ENCODE measurements at places on chromosomes 2 and 18.

DNA sequence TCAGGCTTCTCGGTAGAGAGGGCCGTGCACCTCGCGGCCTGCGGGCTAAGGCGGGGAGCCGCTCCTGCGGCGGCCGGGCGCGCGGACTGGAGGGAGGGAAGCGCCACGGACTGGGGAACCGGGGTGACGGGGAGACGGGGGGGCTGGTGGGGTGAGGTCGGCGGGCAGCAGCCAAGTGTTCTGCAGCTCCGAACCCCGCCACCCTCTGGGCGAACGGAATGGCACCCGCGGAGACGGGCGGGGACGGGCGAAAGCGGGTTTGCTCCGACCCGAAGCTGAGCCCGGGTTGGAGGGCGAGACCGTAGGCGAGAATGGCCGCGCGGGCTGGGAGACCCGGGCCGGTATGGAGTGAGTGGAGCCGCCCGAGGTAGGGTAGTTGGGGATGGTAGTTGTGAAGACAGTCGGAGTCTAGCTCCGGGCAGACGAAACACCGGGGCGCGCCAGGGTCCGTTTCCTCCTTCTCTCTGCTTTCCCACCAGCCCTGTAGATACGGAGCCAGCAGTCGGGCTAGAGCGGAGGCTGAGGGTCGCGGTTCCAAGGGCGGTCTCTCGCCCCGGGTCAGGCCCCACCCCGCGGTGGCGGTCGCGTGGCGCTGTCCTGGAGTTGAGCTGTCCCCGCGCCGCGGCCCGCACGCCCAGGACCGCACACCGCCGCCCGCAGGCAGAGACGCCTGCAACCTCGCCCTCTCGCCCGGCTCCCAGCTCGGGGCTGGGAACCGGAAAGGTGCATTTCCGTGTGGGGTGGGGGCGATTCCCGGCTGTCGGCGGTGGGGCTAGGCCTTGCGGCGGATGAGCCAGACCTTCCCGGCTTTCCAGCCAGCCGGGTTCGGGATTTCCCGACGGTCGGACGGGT, 160.3 kb upstream of the SIX2 start:
- DNase-seq: peak; percentile 87

DNA sequence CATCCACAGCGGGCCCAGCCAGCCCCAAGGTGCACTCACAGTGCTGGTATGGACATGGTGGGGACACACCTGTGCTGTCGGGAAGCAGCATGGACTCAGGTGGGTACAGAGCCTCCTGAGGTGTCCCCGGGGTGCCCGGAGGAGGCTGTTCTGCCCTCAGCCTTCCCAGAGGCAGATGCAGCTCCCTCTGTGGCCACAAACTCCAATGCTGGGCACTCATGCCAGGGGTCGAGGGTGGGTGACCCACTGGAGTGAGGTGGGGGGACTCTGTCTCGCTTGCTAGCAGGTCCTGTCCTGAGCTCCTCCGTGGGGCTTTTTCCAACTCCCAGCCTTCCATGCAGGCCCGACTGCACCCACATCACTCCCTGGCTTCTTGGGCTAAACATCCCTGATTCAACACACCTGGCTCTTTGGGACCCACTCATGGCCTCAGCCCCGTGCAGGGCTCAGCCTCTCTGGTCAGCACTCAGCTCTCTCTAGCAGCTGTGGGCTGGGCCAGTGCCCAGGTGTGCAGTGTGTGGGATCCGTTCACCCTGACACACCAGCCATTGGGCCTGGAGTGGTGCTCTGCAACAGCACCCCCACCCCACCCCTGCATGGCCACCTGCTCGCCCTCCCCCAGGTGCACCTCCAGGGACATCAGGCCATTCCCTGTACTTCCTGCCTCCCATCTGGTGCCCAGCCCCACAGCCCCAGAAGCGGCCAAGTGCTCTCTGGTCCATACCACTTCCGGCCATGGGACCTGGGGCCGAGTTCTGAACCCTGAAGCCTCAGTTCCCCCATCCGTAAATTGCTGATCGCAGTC, 16.0 kb downstream of the RAMP1 start:
- no peak for DNase-seq

- no peak for DNase-seq
Measured at GRCh38 chr2:139079311-139079710, 299.1 kb upstream of the NXPH2 start.

- DNase-seq: peak; percentile 43
Measured at GRCh38 chr2:110874453-110875383, 142.3 kb downstream of the ACOXL start.

- DNase-seq: no peak
Measured at GRCh38 chr2:236073867-236074655, 94.1 kb downstream of the GBX2 start.

DNA sequence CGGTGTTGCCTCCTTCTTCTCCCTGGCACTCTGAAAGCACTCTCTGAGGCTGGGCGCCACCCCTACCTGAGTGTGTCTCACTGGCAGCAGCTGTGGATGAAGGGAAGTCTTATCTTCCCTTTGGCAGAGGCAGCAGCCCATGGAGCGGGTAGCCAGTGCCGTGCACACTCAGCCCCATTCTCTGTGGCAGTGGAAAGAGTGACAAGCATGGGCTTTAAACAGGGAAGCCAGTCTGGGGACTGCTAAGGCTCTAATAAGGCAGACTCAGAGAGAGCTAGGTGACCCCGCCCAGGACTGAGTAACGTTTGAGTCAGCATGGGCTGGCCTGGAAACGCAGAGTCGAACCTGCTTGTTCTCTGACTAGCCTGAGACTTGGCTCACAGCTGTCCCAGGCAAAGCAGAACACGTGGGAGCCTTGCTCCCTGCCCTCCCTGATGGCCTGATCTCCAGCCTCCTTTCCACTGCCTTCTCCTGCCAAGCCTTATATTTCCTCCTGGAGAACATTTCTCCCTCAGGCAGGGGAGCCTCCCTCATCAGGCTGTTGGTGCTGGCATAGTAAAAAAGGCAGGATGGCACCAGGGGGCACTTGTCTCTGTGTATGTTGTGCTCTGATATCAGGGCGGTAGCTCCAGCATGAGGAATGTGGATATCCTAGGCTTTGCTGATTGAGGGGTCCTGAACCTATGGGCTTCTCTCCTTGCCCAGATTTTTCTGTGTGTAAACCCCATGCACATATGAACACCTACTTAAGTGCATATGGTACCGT, 93.9 kb upstream of the LGALSL start:
- DNase-seq: no peak

GRCh38 chr18:75200605-75201280, 8.2 kb downstream of the PTGR3 start:
- no peak for DNase-seq

DNA sequence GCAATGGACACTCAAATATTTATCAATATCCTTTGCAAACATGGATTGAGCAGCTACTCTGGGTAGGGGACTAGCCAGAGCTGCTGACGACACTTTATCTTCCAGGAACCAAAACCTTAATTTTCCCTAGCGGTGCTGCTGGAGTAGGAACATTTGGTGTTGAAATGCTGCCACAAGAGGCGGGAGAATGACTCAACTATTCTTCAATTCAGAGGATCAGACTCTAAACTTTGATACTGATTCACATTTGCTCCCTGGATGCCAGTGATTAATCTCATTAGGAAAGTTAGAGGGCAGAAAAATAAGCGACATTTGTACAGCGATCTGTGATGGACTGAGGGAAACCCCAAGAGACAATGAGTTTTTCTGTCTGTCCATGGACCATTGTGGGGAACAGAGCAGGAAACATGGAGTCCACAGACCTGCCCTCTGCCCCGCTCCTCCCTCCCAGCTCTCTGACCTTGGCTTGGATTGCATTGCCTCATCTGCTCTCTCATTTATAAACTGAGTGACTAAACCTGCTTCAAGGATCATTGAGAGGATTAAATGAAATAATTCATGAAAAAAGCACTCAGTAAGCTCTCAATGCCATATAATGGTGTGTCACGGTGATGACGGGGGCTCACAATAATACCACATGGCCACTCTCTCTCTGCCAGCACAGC, 12.6 kb upstream of the EPB41L3 start:
- no peak for DNase-seq

DNA sequence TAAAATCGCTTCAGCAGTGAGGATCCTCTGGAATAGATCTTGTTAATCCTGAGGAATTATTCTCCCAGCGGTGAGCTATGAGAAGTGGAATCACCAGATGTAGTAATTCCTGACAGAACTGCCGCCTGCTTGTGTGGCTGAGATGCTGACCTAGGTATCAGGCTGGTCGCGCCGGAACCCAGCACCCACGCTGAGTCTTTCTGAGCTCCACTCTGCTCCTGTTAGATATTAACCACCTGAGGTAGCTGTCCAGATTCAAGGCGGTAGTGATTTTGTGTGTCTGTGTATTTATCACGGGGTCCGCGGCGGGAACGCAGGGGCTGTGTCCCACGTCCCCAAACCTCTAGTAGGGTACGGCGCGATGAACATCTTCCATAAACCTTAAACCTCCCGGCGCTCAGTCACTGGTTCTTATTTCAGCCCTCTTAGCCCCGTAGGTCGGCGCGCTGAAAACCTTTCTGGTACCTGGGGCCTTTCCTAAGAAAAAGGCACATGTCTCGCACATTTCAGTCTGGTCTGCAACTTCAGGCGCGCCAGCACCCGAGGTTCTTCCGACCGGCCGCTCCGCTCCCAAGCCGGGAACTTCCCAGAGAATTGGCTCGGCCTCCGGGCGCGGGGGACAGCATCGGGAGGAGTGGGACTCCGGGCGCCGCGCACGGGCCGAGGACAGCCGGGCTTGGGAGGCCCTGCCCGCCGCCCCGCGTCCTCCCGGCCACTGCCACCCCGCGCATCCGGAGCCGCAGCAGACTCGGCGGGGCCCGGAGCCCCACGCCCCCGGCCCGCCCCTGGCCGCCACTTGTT, 542 bp upstream of the CNNM3 start:
- DNase-seq: no peak

DNA sequence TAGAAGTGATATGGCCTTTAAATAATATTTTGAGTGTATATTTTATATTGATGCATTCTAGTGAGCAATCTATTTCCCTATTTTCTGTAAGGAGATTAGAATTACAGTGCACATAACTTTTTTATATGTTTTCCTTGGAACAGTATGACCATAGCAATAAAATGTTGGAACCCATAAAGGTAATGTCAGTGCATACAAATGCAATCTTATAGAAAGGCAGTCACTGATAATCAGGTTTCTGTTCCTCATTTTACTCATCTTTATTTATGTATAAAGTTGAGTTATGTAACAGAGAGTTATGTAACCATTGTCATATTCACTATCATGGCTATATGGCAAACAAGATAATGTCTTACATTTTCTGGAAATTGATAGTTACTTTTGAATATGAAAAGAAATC, 179.9 kb upstream of the NETO1 start:
- DNase-seq: no peak

DNA sequence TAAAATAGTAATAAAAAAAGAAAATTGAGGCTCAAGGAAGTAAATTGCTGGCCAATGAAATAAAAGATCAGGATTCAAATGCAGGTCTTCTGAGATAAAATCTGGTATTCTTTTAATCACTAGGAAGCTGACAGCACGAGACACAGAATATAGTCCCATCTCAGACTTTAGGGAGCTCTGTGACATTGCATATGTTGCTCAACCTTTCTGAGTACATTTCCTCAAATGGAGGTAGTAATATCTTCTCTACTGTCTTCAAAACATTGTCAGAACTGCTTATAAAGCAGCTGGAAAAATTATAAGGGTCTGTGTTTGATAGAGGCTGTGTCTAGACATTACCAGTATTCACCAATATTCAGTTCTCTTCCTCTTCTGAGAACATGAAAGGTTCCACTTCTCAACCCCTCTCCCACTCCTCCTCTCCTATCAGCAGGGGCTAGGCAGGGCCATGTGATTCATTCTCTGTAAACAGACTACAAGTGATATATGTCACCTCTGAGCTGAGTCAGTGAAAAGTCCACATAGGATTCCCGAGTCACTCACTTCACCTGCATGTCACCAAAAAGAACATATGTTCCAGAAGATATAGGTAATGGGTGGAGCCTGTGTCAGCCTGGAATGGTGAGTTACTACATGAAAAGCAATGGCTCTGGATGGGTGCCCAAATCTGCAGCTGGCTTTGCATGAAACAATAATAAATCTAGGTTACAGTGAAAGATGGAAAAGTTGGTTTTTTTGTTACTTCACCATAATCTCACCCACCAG, 7.1 kb downstream of the KCNE4 start:
- no peak for DNase-seq

GRCh38 chr2:25041307-25041927, 459 bp upstream of the EFR3B start:
- peak; percentile 78 for DNase-seq

DNA sequence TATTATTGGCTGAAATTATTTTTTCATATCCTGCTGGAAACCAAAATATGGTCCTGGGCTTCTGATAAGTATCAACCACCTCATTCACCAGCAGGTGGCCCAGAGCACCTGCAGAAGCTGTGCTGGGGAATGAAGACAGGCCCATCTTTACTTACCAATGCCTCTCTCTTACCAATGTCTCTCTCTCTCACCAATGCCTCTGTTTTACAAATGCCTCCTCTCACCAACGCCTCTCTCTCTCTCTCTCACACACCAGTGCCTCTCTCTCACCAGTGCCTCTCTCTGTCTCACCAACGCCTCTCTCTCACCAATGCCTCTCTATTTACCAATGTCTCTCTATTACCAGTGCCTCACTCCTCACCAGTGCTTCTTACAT, 2.3 kb upstream of the MAL start:
- no peak for DNase-seq

DNA sequence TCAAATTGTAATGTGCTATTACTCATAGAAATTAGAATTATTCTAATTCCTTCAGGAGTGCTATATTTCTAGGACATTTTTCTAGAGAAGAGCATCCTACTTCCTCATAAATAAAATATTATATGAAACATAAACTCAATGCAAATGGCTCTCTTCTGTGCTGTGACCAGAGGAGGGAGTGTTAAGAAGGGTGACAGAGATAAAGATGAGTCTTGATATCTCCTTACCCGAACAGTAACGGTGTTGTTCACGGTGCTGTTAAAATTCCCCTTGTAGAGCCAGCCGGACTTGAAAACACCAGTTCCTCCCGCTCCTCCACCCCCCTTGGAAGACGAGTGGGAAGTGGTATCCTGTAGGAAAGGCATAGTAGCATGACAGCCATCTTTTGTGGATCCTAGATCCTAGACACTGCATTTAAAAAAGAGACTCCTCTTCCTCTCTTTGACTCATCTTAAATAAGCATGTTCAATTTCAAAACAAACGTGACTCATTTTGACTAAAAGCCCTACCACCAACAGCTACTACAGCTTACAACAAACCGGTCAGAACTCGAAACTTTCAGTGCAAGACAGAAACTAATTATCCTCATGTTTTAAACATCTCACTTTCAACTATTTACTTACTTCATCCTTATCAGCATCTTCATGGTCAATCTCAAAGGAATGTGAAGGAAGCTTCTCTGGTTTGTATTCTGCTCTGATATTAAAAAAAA, 156.3 kb downstream of the DOCK10 start:
- no peak for DNase-seq

- no peak for DNase-seq
Measured at GRCh38 chr2:204706939-204707338, 161.7 kb downstream of the PARD3B start.

GRCh38 chr2:234996069-234996940, 44.5 kb downstream of the SH3BP4 start:
- no peak for DNase-seq
